ENCODE measurements at places on chromosomes 4 and X. TPM values are rescaled to one million over a fixed set of nuclear protein-coding genes. Genes with fewer than 3 reads are reported as not detected.

Gene PAGE2B
- not detected for total RNA-seq

Gene ASB12
- not detected for total RNA-seq

Gene SSX2
- not detected for total RNA-seq

Gene GPC3
- 45.5 TPM for total RNA-seq

GRCh38 chrX:65772842-65773241, 105.4 kb downstream of the MSN start:
- H3K27me3 ChIP-seq = no peaks in the 10 kb centered on the region
- H3K4me3 ChIP-seq = no peak overlapping the region
- no peaks in the 10 kb centered on the region for H3K4me1 ChIP-seq
- DNase-seq = no peak

- H3K4me3 ChIP-seq = no peak overlapping the region
- no peak for DNase-seq
- H3K27ac ChIP-seq = no peak overlapping the region
- H3K36me3 ChIP-seq = no peaks in the 10 kb centered on the region
These were observed 132.0 kb upstream of the HDX start for GRCh38 chrX:84634201-84634782.

- H3K4me3 ChIP-seq = no peak overlapping the region
- H3K4me1 ChIP-seq = no peaks in the 10 kb centered on the region
- H3K36me3 ChIP-seq = no peaks in the 10 kb centered on the region
These were observed 75.6 kb downstream of the REPS2 start for GRCh38 chrX:17021851-17022604.

GRCh38 chr4:119284876-119285780, 36.8 kb downstream of the FABP2 start:
- H3K4me1 ChIP-seq = no peaks in the 10 kb centered on the region
- peak; percentile 19 for DNase-seq
- H3K27ac ChIP-seq = no peak overlapping the region
- peak overlapping the region; percentile 10 for H3K4me3 ChIP-seq

- no peaks in the 10 kb centered on the region for H3K36me3 ChIP-seq
- no peak overlapping the region for H3K27ac ChIP-seq
- DNase-seq = peak; percentile 9
- no peaks in the 10 kb centered on the region for H3K27me3 ChIP-seq
- H3K4me3 ChIP-seq = no peak overlapping the region
- H3K4me1 ChIP-seq = no peaks in the 10 kb centered on the region
These were observed 628.9 kb downstream of the TLL1 start for GRCh38 chr4:166501941-166502382.

GRCh38 chrX:129736491-129736890, 2.3 kb upstream of the XPNPEP2 start:
- H3K4me3 ChIP-seq = no peak overlapping the region
- no peaks in the 10 kb centered on the region for H3K27me3 ChIP-seq
- peaks cover 3% of the 10 kb centered on the region for H3K4me1 ChIP-seq
- DNase-seq = no peak
- H3K27ac ChIP-seq = no peak overlapping the region

DNA sequence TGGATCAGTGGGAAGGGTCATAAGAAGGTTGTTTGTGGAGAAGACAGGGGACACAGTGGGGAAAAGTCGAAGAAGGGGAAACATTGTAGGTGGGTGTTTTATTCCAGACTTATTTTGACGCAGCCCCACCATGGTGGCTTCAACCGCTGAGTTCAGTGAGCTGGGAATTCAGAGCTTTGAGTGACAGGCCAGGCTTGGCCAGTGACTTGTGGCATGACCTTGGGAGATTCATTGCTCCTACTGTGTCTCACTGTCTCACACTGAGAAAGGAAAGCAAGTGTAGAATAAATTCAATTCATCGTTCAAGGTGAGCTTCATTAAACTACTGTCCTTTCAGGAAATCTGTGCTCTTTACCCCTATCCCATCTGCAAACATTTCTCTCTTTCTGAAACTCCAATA, 47.4 kb upstream of the SOD3 start:
- no peaks in the 10 kb centered on the region for H3K4me1 ChIP-seq
- no peaks in the 10 kb centered on the region for H3K36me3 ChIP-seq
- no peaks in the 10 kb centered on the region for H3K27me3 ChIP-seq
- H3K27ac ChIP-seq = no peak overlapping the region

GRCh38 chr4:108492816-108493595, 127.4 kb upstream of the RPL34 start:
- no peaks in the 10 kb centered on the region for H3K4me1 ChIP-seq
- no peaks in the 10 kb centered on the region for H3K27me3 ChIP-seq
- H3K36me3 ChIP-seq = no peaks in the 10 kb centered on the region
- H3K27ac ChIP-seq = no peak overlapping the region
- peak; percentile 14 for DNase-seq
- H3K4me3 ChIP-seq = no peak overlapping the region

- DNase-seq = peak; percentile 8
- H3K36me3 ChIP-seq = no peaks in the 10 kb centered on the region
- H3K27me3 ChIP-seq = no peaks in the 10 kb centered on the region
- no peaks in the 10 kb centered on the region for H3K4me1 ChIP-seq
- H3K27ac ChIP-seq = no peak overlapping the region
These were observed 45.1 kb upstream of the LAMP2 start for GRCh38 chrX:120514236-120514635.

- H3K27ac ChIP-seq = no peak overlapping the region
- no peaks in the 10 kb centered on the region for H3K4me1 ChIP-seq
- H3K36me3 ChIP-seq = no peaks in the 10 kb centered on the region
- no peak overlapping the region for H3K4me3 ChIP-seq
These were observed 158.2 kb downstream of the DEFB131A start for GRCh38 chr4:9602389-9602914.

- no peaks in the 10 kb centered on the region for H3K36me3 ChIP-seq
- H3K27me3 ChIP-seq = no peaks in the 10 kb centered on the region
- H3K4me1 ChIP-seq = no peaks in the 10 kb centered on the region
- H3K27ac ChIP-seq = no peak overlapping the region
- no peak for DNase-seq
- H3K4me3 ChIP-seq = no peak overlapping the region
These were observed 55.6 kb downstream of the STIM2 start for GRCh38 chr4:26916195-26916594.

- H3K27me3 ChIP-seq = peaks cover 7% of the 10 kb centered on the region
- no peaks in the 10 kb centered on the region for H3K36me3 ChIP-seq
- no peak overlapping the region for H3K27ac ChIP-seq
- H3K4me1 ChIP-seq = no peaks in the 10 kb centered on the region
- no peak overlapping the region for H3K4me3 ChIP-seq
- no peak for DNase-seq
These were observed 18.0 kb downstream of the CLNK start for GRCh38 chr4:10666616-10667015.

Measured in fibroblast of lung (primary cell).